T-helper 17 cell (primary cell): ENCODE measurements at places on chromosomes 1 and 21.

GRCh38 chr1:162349635-162350330 lies 26.9 kb downstream of the SPATA46 start:
- DNase-seq: no peak

DNA sequence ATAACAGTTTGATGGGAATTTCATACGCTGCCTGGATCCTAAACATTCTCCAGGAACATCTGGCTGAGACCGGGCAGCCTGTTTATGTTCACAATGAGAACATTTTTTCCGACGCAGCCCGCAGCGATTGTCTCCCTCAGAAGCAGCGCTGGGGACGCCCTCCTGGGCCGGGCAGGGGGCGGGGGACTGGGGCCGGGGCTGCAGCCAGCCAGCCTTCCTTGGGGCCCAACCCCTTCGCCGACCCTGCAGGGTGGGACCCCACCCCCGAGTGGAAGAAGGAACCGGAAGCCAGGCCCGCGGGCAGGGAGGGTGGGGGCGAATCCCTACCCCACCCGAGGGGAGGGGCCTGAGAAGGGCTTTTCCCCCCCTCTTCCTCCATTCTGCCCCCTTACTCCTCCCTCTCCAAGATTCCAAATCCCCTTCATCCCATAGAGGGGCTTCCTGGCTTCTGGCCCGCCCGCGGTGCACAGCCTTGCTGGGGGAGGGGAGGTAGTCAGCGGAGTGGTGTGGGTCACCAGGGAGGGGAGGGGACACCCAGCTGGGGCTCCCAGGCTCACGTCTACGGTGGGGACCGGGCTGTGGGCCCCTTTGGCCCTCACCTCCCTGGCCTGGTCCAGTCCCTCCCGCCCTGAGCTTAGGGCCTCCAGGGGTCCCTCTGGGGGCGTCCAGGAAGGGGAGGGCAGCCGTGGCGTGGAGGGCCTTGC lies 60.6 kb downstream of the WNT9A start:
- DNase-seq: no peak

DNA sequence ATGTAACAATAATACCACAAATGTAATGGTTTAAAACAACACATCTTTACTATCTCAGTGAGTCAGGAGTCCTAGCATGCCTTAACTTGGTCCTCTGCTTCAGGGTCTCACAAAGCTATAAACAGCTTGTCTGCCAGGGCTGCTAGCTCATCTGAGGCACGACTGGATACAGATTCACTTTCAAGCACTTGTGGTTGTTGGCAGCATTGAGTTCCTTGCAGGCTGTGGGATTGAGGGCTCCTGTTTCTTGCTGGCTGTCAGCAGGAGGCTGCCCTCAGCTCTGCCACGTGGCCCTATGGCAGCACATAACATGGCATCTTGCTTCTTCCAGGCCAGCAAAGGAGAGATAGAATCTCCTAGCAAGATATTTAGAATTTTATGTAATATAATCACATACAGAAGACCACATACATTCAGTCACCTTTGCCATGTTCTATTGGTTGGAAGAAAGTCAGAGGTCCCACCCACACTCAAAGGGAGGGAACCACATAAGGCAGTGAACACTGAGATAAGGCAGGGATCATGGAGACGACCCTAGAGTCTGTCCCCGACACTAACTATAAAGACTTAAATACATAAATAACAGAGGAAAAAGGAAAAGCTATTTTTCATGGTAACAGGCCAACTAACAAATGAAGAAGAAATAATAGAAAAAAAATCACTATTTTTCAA lies 18.9 kb upstream of the IPP start:
- DNase-seq: no peak

- DNase-seq: no peak
Measured at GRCh38 chr1:168468042-168468809, 75.6 kb downstream of the XCL2 start.

DNA sequence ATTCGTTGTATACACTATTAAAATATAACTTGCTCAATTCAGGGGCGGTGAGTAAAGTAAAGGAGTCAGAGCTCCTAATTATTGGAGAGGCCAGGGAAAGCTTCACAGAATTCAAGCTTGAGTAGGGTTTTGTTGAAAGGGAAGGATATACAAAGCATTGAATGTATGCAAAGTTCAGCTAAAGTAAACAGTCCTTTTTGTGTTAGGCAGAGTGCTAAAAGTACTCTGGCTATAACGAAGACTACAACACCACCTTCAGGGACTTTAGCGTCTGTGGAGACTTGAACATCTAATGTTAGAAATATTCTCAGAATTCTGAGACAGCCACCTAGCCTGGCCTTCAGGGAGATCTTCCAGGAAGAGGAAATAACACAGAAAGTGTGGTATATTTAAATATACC lies 1.1 kb downstream of the FALEC start:
- no peak for DNase-seq
